Testis (tissue), 5 donors: ENCODE measurements at places on chromosomes 2 and 18. TPM values are rescaled to one million over a fixed set of nuclear protein-coding genes. Genes with fewer than 3 reads are reported as not detected.

DNA sequence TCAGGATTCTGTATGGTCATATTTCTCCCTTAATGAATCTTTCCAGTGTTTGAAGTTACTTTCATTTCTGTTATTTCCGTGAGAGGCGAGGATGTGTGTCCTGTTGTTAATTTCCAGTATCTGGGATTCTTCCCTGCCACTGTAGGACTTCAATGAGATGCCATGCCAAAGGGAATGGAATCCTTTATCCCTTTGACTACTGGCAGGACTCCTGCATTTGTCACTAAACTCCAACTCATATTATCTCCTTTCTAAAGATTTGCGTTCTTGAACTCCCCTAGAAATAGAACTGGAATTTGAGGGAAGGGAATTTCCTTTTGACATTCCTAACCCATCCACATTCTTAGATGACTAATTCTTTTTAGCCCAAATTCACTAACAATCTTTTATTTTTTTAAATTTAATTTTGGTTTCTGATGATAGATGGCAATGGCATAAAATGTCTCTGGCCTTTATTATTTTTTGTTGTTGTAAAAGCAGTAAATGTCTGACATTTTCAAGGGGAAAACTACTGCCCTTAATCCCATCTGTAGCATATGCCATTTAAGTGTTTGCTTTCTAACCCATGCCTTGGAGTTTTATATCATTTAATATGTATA, 87.8 kb upstream of the EML6 start:
- H3K4me3 ChIP-seq: no peak overlapping the region
- DNase-seq: no peak
- H3K4me1 ChIP-seq: peaks cover 50% of the 10 kb centered on the region
- H3K27ac ChIP-seq: peak overlapping the region; percentile 56

The NEU4 gene
- 1.6 TPM for total RNA-seq

DNA sequence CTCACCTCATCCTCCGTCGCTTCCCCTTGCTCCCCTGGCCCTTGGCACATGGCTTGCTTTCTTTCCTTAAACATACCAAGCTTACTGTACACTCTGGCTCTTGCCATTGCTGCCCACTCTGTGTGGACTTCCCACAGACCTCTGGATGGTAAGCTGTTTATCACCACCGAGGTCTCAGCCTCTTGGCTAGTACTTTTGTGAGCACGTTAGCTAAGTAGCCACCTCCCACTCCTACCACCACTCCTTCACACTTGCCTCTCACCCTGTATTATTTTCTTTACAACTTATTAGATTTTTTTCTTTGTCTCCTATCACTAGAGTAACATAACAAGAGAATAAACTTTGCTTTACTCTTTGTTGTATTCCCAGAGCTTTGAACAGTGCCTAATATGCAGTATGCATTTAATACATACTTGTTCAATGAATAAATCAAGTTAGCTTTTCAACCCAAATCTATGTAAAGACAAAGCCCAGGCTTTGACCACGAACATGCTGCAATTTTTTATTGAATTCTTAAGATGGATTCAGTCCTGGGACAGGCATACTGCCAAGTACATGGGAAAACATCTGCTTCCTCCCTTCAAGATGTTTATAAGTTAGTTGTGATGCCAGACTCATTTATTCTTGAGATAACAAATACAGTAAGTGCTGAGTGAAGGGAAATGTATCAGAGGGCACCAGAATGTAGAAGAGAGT, 25.0 kb upstream of the MSGN1 start:
- H3K4me1 ChIP-seq: no peaks in the 10 kb centered on the region
- no peak for DNase-seq
- H3K27me3 ChIP-seq: no peaks in the 10 kb centered on the region
- H3K27ac ChIP-seq: no peak overlapping the region

The PARD6G gene
- 5.3 TPM for total RNA-seq

DNA sequence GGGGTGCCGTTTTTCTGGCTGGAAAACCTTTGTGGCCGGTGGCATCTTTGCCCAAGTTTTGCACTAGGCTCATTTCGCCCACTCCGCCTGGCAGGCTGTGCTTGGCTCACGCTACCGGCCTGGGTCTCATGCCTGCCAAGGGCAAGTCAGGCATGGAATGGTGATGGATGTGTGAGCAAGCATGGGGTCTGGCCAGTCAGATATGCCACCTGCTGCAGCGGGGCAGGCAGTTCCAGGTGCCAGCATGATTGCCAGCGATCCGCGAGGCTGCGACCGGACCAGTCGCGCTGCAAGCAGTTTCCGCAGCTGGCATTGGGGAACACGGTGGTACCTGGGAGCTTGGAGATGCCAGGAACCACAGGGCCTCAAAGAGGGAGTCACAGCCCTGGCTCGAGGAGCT, 40.6 kb downstream of the TAF1B start:
- no peaks in the 10 kb centered on the region for H3K27me3 ChIP-seq
- no peak overlapping the region for H3K27ac ChIP-seq
- no peaks in the 10 kb centered on the region for H3K4me1 ChIP-seq
- no peak overlapping the region for H3K4me3 ChIP-seq
- H3K36me3 ChIP-seq: no peaks in the 10 kb centered on the region

The SP9 gene
- total RNA-seq: 0.74 TPM

- H3K4me1 ChIP-seq: no peaks in the 10 kb centered on the region
- no peak for DNase-seq
- H3K27me3 ChIP-seq: no peaks in the 10 kb centered on the region
- no peak overlapping the region for H3K4me3 ChIP-seq
- no peaks in the 10 kb centered on the region for H3K36me3 ChIP-seq
Observed at GRCh38 chr18:34609986-34610648, 100.0 kb upstream of the DTNA start.

DNA sequence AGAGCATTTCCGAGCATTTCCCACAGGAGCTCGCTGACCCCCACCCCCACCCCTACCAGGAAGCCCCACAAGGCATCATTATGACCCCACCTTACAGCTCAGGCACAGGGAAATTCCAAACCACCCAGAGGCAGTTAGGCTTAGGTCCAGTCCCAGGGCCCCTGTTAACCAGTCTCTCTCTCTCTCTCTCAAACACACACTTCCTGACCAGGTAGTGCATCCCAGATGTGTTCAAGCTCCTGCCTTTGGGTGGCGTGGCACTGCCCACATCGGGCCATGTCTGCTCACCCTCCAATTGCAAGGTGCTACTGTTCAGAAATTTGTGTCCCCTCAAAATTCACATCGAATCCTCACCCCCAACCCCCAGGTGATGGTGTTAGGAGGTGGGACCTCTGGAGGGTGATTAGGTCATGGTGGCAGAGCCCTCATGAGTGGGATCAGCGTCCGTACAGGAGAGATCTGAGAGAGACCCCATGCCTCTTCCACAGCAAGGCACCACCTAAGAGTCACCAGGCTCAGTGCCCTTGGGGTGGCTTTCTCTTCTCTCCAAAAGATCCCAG, 8.8 kb downstream of the COPS9 start:
- H3K4me1 ChIP-seq: no peaks in the 10 kb centered on the region
- no peaks in the 10 kb centered on the region for H3K36me3 ChIP-seq
- H3K27me3 ChIP-seq: no peaks in the 10 kb centered on the region
- no peak overlapping the region for H3K4me3 ChIP-seq
- no peak overlapping the region for H3K27ac ChIP-seq
- peak; percentile 8 for DNase-seq

GRCh38 chr18:1495387-1495786, 590.7 kb downstream of the ADCYAP1 start:
- H3K27me3 ChIP-seq: no peaks in the 10 kb centered on the region
- DNase-seq: no peak
- H3K27ac ChIP-seq: no peak overlapping the region
- no peaks in the 10 kb centered on the region for H3K36me3 ChIP-seq
- no peaks in the 10 kb centered on the region for H3K4me1 ChIP-seq
- no peak overlapping the region for H3K4me3 ChIP-seq

The UPP2 gene
- 0.16 TPM for total RNA-seq

- no peaks in the 10 kb centered on the region for H3K4me1 ChIP-seq
- H3K4me3 ChIP-seq: no peak overlapping the region
- H3K27ac ChIP-seq: no peak overlapping the region
- DNase-seq: no peak
- no peaks in the 10 kb centered on the region for H3K36me3 ChIP-seq
- H3K27me3 ChIP-seq: no peaks in the 10 kb centered on the region
Observed at GRCh38 chr2:61620244-61621159, 82.3 kb upstream of the XPO1 start.

DNA sequence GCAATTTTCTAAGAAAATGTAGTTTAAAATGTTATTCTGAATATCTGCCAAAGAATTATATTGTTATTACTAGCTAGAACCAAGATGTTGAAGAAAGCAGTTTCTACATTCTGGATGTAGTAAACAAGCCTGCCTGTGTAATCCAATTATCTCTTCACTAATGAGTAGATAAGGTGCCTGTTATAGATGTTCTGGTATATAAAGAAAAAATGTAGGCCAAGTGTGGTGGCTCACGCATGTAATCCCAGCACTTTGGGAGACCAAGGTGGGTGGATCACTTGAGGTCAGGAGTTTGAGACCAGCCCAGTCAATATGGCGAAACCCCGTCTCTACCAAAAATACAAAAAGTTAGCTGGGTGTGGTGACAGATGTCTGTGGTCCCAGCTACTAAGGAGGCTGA, 28.9 kb downstream of the CD302 start:
- H3K4me1 ChIP-seq: no peaks in the 10 kb centered on the region
- no peak for DNase-seq
- no peak overlapping the region for H3K27ac ChIP-seq
- H3K27me3 ChIP-seq: no peaks in the 10 kb centered on the region
- no peaks in the 10 kb centered on the region for H3K36me3 ChIP-seq

GRCh38 chr2:50930726-50931125, 101.2 kb downstream of the NRXN1 start:
- no peak overlapping the region for H3K27ac ChIP-seq
- H3K36me3 ChIP-seq: no peaks in the 10 kb centered on the region
